Left hindlimb (tissue), 1 donor: ENCODE measurements at places on chromosomes 3 and 15.

DNA sequence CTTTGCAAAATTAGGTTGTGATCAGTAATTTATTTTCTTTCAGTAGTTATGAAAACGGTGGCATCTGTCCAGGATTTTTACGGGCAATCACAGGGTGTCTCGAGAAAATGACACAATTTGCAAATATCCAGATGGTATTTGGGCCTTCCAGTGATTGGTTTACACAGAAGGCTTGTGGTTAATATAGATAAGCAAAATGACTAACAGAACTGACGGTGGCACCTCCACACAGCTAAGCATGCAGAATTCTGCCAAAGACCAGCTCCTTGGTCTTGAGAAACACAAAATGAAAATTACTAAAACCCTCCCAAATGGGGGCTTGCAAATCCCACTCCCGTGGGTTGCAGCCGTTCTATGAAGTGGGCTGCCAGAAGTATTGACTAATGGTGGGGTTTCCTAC is 5.5 kb downstream of the ARHGEF3 start:
- no peak for DNase-seq

DNA sequence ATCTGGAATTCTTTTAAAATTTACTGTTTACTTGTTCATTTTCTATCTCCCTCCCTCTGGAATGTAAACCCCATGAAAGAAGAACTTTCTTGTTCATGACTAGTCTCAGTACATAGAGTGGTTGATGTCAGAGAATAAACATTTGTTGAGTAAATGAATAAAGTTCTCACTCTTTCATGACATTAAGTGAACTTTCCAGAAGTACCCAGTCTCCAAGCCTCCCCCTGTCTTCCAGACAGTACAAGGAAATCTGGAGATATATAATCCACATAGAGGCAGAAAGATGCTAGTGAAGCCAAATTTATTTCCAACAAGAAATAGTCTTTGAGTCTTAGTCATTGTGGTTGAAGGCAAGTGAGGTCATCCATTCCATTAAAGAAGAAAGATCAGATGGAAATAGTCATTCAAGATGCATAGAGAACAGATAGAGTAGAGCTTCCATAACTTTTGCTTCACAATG is 71.5 kb upstream of the GALNT15 start:
- no peak for DNase-seq

DNA sequence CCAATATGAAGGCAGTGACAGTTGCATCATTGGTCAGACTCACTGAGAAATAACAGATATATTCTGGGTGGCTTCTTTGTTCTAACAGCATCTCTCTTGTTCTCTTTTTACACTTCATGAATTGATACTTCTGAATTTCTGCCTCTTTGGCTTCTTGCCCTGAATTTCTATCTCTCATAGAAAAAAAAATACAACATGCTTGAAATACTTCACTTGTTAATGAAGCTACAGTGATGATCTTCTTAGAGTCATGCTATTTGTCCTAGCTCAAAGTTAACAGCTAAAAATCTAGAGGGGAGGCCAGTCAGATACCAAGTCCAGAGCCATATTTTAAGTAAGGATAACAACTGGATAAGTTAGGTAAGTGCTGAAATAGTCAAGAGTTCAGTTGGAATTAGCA is 597.2 kb upstream of the AGTR1 start:
- DNase-seq: no peak

- peak; percentile 96 for DNase-seq
These were observed 14.6 kb downstream of the XIRP1 start for GRCh38 chr3:39177708-39178332.
